RKO (cell line): ENCODE measurements at places on chromosomes 3 and 15.

- DNase-seq: peak; percentile 64
Measured at GRCh38 chr15:78438619-78439285, 736 bp downstream of the IREB2 start.

- no peak for DNase-seq
Measured at GRCh38 chr3:55729546-55729945, 242.4 kb upstream of the WNT5A start.

DNA sequence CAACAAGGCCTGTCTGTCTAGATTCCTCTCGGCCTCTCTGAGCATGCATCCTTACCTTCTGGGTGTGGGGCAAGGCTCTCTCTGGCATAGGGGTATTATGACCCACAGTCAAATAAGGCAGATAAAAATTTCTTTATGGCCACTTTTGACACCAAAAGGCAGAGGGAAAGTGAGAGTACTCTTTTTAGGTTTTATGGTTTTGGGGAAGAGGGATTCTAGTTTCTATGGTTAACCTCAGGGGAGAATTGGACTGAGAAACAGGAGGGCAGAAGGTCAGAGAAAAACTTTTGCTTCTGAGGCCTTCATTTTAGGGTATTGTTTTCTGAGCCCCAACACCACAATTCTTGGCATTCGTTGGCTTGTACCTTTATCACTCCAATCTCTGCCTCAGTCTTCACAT, 70.0 kb upstream of the CCDC54 start:
- no peak for DNase-seq

GRCh38 chr3:2851361-2851760, 258.8 kb downstream of the IL5RA start:
- DNase-seq: no peak

GRCh38 chr3:112132554-112132953, 494 bp downstream of the GCSAM start:
- DNase-seq: no peak

DNA sequence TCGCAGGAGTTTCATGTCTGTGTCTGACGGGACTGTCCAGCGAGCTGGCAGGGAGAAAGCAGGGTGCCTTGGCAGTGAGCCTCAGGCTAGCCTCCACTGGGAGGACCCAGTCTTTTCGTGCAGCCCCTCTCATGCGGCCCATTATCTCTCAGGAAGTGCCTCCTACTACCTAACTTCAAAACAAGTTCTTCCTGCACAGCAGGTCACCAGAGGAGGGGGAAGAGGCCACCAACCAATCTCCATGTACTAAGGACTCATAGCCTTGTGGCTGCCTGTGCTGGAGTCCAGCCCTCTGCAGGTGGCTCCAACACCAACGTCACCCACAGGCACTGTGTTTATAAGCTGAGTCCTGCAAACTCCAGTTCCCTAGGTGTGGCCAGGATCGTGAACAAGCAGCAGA, 4.8 kb downstream of the VIPR1 start:
- no peak for DNase-seq

- no peak for DNase-seq
Measured at GRCh38 chr3:134809427-134810051, 14.5 kb downstream of the EPHB1 start.

GRCh38 chr3:27568393-27568792, 84.2 kb upstream of the SLC4A7 start:
- no peak for DNase-seq

- no peak for DNase-seq
Measured at GRCh38 chr3:133928136-133928893, 32.6 kb upstream of the RAB6B start.

GRCh38 chr3:117200962-117201361, 491.4 kb downstream of the TUSC7 start:
- DNase-seq: no peak

DNA sequence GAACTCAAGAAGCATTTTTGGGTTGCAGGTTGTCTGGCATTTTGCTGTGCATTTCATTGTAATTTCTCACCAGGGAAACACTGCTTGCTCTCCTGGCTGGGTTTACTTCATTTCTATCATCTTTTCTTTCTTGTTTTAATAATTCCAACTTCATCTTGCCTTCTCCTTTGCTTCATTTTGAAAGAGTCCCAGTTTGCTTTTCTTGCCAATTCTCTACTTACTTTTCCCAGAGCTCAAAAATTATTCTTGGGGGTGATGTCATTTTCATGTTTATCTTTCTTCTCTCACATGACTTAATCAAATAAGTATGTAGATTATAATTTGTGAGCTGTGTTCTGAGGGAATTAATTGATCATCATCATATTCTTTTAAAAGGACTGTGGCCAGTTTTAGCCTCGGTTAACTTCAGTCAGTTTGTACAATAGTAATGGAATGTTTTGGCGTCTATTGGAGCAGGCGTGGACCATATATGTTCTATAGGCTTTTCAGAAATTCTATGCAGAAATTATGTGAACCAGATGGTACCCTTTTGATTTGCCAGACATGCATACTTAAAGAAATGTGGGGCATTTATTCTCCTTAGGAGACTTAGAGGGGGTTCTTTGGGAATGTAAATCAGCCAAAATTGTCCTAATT, 30.1 kb downstream of the SH3GL3 start:
- DNase-seq: no peak

DNA sequence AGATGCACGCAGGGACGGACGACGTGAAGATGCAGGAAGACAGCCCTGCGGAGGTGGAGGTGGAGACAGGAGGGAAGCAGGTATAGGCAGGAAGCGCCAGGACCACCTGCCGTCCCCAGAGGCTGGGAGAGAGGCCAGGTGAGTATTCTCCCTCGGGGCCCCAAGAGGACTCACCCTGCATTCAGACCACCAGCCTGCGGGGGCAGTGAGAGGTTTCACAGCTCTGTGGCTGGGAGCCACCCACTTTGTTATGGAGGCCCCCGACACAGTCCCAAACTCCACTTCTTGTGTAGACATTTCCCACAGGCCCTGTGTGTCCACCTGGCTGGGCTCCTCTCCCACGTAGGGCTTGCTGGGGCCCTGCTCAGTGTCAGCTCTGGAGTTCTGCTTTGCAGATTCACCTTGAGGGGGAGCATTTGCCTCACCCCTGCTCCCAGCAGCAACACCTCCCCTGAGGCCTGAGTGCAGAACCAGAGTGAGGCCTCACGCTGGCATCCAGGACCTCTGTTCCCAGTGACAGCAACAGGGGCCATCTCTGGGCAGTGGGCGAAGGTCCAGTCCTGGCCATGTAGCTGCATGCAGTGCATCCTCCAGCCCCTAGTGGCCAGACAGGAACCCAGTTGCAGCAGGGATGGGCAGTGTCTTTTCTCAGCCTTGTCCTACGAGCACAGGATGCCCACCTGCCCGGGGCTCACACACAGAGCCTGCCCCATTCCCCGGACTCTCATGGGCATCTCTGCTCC, 119.4 kb upstream of the IQSEC1 start:
- peak; percentile 17 for DNase-seq

DNA sequence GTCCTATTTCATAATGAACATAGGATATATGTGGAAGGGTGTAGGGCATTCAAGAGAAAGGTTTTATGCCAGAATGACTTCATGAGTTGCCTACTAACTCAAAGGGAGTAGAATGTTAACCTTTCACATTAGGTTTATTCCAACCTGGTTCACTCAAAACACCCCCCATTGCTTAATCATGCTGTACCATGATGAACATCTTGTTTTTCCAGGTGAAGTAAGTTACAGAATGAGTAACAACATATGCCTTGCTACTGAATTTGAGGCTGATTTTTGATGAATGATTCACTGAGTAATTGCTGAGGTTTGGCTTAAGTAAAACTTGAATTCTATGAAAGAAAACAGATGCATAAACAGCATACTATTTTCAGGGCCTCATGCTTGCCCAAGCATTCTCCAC, 5.9 kb upstream of the CLDN16 start:
- DNase-seq: no peak

- DNase-seq: no peak
Measured at GRCh38 chr3:105322570-105323273, 44.0 kb upstream of the ALCAM start.

DNA sequence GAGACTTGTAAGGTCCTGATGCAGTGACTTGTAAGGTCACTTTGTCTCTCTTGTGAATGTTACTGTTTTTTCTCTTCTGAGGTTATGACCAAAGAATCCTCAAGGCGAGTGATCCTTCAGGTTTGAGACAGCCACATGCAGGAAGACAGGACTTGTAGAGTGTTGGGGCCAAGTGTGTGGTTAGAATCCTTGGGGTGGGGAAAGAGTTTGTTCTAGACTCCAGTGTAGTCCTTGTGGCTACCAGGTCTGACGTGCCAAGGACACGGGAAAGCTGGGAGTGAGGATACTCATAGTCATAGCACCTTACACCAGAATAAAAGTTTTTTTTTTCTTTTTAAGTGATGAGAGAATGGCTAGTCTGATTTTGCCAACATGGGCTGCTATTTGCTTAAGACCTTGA, 7.3 kb upstream of the SACM1L start:
- no peak for DNase-seq

DNA sequence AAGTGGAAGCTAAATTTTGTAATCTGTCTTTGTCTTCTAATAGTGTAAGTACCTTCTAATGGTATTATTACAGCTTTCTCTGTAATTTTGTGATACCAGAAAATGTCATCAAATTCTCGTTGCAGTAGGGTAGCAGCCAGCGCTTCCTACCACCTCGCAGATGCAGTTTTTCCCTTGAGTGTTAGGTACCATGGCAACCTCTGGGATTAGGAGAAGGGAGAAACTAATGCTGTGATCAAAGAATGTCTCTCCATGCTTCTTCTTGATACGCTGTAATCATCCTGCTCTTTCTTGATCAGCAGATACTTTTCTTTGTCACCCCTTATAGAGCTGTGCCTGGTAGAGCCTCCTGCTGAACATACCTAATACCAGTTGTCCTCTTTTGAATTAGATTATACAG, 27.7 kb downstream of the SRP14 start:
- DNase-seq: no peak

GRCh38 chr15:57167821-57168395, 208.4 kb upstream of the CGNL1 start:
- no peak for DNase-seq

GRCh38 chr3:183430325-183430957, 2.0 kb upstream of the MCF2L2 start:
- DNase-seq: no peak

- no peak for DNase-seq
Measured at GRCh38 chr3:100682056-100682853, 27.0 kb upstream of the TFG start.

DNA sequence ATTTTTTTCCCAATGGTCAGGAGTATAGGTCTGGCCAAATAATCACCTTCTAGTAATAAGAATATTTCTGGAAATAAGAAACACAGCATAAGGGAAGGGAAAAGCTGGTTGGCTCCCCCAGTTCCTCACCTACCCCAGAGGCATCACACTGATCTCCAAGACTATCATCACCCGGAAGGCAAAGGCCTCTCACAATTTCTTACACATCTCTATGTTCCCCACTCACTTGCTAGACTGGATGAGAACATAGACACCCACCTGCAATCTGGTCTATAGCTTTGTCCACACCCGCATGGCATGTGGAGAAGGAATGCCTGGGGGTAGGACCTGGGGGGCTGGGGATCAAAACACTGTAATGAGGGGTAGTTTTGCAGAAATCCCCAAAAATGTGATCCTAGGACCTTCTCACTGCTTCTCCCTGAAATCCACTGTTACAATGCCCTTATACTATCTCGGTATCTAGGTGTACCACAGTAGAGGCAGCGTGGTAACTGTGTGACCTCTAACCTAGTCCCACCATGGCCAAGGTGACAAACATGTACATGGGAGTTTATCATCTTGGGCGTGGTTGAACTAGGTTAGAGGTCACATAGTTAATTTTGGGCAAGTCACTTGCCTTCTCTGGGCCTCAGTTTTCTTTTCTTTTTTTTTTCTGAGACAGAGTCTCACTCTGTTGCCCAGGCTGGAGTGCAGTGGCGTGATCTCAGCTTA, 29.5 kb upstream of the NRROS start:
- no peak for DNase-seq

DNA sequence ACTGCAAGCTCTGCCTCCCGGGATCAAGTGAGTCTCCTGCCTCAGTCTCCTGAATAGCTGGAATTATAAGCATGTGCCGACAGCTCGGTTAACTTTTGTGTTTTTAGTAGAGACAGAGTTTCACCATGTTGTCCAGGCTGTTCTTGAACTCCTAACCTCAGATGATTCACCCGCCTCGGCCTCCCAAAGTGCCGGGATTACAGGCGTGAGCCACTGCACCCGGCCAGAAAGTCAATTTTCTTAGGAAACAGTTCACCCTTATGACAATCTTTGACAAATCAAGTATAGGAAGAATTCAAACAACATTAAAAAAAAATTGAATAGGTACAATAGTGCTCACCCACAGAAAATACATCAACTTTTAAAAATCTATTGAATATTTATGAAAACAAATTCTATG, 23.6 kb upstream of the DUT start:
- no peak for DNase-seq

DNA sequence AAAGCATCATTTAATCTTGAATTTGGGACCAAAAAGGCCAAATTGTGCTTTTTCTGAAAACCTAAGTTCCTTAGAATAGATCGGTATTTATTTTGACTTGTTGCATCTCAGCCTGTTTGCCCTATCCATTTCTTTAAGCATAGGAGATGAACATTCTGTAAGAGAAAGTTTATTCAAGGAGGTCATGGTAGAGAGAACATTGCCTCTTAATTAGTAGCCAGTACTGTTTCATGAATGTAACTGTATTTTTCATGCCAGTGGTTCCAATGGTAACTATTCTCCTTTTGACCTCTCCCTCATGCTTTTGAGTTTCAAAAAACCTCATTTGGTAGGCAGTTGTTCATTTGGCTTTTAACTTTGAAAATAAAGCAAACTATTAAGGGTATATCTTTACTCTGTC, 55.4 kb downstream of the ARMC8 start:
- DNase-seq: no peak
